ENCODE measurements at places on chromosomes 3 and 15.

DNA sequence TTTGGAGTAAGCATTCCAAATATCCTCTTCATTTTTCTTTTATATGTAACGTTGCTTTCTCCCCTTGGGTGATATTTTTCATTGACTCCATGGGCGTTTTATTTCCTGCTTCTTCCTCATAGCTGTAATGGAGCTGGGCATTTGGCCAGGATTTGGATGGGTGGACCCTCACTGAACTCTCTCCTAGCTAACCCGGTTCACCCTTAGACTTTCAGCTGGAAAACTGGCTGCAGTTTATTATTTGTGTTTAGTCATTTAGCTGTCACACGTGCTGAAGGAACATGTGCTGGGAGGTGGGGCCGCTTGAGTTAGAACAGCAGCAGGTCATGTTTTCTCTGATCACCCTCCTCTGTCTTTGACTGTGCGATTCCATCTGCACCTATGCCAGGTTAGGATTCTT lies 407.6 kb downstream of the ZIC1 start:
- no peak for DNase-seq

GRCh38 chr3:27976933-27977332 lies 254.8 kb upstream of the EOMES start:
- DNase-seq = no peak

DNA sequence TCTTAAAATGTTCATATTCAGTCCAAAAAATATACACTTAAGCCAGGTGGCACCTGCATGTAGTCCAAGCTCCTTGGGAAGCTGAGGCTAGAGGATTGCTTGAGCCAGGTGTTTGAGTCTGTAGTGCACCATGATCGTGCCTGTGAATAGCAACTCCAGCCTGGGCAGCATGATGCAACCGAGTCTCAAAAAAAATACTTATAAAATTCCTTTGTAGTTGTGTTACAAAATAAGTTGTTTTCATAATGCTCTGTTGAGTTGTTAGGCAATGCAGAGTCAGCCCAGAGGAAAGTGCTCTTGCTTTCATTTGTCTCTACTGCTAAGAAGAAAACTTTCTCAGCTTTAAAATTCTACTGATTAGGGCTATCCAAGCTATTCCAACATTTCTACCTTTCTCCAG lies 442.8 kb upstream of the ARRDC4 start:
- DNase-seq = no peak

DNA sequence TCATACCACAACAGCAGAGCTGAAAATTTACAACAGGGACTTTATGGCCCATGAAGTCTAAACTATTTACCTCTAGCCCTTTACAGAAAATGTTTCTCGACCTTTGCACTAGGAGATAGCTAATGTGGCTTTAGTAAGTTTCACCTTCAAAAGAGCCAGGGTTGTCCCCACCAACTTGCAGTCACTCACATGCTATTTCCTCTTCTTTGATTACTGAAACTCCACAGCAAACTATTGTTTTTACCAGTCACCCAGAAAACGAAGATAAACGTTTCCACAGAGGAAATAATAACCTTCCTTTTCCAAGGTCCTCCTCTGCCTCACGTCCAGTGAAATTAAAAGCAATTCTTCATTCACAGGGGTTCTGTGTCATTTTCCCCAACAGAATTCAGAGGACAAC lies 48.2 kb downstream of the WWTR1 start:
- DNase-seq = no peak

All from effector memory CD8-positive, alpha-beta T cell (primary cell).